Fibroblast of skin of right biceps (primary cell): ENCODE measurements at places on chromosomes 13 and 19.

GRCh38 chr19:812747-813218 is 9.0 kb downstream of the PLPPR3 start:
- DNase-seq, result no peak

GRCh38 chr19:12840091-12841079 is 2.1 kb downstream of the MAST1 start:
- peak; percentile 81 for DNase-seq

DNA sequence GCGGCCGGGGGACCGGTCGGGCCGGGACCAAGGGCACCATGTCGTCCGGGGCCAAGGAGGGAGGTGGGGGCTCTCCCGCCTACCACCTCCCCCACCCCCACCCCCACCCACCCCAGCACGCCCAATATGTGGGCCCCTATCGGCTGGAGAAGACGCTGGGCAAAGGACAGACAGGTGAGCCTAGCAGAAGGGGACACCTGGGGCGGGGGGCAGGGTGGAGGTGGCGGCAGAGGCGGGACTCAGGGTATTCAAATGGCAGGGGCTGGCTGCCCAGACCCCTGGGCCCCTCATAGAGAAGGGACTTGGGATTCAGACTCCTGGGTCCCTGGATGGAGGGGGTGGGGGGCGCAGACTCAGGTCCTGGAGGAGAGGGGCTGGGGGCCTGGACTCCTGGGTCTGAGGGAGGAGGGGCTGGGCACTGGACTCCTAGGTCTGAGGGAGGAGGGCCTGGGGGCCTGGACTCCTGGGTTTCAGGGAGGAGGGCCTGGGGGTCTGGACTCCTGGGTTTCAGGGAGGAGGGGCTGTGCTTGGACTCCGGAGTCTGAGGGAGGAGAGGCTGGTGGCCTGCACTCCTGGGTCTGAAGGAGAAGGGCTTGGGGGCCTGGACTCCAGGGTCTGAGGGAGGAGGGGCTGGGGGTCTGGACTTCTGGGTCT is 735 bp downstream of the BRSK1 start:
- DNase-seq, result no peak

GRCh38 chr19:10543420-10544241 is at the start of gene ATG4D:
ATG4D (plus strand) TSS chr19:10543904; CDS start chr19:10544091, 187 bp downstream.
- DNase-seq, result peak; percentile 67

- no peak for DNase-seq
Observed at GRCh38 chr19:16070366-16070990, 5.8 kb upstream of the TPM4 start.

GRCh38 chr13:98480915-98481877 is 95.7 kb downstream of the STK24 start:
- DNase-seq, result peak; percentile 20

DNA sequence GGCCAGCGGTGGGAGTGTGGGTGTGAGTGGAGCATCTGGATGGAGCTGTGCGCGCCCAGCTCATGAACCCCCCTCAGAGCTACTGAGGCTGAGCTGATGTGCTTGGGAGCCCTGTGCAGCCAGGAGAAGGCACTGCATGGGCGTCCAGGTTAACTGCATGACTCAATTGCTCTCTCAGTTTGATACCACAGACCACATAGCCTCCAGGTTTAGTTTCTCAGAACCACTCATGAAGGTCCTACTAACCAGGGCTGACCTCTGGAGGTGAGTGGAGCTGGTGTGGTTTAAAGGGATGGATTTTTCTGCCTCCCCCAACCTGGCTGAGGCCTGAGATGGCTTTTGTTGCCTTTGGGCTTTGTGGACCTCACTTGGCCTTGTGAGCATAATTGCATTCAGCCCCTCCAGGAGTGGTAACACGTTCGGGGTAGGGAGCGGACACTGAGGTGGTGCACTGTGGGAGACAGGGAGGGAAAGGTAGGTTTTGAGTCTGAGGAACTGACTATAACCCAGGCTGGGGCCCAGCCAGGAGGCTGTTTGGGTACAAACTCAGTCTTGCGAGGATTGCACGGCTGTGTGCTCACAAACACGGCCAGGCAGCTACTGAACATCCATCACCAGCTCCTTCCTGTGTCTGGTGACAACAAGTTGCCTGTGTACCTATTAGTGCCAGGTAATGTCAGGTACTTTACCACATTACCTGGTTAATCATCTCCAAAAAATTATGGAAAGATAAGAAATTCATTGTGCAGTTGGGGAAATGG is 97.5 kb downstream of the RGCC start:
- no peak for DNase-seq

- DNase-seq, result no peak
Observed at GRCh38 chr19:43599635-43600295, 3.4 kb downstream of the ZNF576 start.

DNA sequence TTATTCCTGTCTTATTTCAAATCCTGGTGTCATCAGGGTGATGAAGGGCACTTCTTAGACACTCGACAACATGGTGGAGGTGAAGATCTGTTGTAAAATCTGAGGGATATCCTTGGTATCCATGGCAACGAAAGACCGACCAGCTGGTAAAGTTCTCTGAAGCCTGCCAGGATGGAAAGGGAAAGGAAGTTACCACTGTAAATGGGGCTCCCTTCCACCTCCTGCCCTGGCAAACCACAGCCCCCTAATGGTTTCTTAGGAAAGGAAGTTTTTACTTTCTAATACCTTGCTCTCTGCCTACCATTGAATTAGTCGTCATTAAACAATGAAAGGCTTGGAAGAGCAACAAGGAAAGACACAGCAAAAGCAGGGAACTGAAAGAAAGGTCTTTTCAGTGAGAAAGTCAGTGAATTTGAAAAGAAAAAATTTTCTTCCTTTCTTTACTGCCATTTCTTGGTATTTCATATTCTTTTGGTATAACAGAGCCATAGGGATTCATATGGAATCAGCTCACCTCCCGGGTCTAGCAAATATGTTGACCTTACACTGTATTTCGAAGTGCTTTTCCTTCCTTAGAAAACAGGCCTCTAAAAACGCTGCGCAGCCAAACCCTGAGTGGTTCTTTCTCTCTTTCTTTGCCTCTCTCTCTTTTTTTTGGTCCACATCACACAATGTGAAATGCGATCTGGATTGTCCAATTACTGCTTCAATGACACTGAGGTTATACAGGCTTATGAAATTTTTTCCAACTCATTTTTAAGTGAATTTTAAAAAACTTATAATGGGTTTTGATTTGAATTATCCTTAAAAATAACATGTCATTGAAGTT is 111.0 kb downstream of the RGCC start:
- DNase-seq, result peak; percentile 28

- DNase-seq, result peak; percentile 10
Observed at GRCh38 chr19:33226550-33227241, 1.0 kb upstream of the SLC7A10 start.

DNA sequence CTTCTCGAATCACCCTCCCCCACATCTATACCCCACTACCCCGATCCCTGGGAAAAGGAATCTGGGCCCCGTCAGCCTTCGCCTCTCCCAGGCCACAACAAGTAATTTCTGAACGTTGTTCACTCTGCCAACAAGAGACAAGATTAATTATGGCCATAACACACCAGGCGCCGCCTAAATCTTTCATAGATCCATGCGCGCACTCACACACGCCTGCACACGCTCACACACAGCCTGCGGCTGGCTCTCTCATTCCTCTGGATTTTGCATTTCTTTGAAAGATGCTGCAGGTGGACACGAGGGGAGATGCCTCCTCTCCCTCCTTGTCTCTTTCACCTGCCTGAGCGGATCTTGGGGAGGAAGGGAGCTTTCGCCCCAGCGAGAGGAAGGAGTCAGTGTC is 17.1 kb downstream of the ZNRF4 start:
- DNase-seq, result no peak

DNA sequence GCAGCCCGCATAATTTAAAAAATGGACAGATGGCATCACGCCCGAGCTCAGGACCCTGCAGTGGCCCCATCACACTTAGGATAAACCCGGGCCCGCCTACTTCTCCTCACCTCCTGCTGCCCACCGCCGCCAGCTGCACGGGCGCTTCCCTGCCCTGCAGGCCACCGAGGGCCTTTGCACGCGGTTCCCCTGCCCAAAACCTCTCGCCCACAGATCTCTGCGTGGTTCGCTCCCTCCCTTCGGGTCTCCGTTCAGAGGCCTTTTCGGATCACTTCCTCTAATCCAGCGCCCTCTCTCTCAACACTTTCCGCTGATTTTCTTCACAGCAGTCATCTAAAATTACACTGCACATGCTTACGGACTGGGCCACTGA is 1.8 kb downstream of the SHISA7 start:
- DNase-seq, result no peak

- peak; percentile 28 for DNase-seq
Observed at GRCh38 chr13:77521194-77521593, 14.3 kb upstream of the SCEL start.

- no peak for DNase-seq
Observed at GRCh38 chr13:85194482-85194881, 604.7 kb downstream of the SLITRK6 start.

GRCh38 chr13:66159511-66159910 is 1070.6 kb downstream of the PCDH9 start:
- DNase-seq, result no peak

GRCh38 chr13:36706755-36707154 is 32.9 kb downstream of the SERTM1 start:
- peak; percentile 74 for DNase-seq

DNA sequence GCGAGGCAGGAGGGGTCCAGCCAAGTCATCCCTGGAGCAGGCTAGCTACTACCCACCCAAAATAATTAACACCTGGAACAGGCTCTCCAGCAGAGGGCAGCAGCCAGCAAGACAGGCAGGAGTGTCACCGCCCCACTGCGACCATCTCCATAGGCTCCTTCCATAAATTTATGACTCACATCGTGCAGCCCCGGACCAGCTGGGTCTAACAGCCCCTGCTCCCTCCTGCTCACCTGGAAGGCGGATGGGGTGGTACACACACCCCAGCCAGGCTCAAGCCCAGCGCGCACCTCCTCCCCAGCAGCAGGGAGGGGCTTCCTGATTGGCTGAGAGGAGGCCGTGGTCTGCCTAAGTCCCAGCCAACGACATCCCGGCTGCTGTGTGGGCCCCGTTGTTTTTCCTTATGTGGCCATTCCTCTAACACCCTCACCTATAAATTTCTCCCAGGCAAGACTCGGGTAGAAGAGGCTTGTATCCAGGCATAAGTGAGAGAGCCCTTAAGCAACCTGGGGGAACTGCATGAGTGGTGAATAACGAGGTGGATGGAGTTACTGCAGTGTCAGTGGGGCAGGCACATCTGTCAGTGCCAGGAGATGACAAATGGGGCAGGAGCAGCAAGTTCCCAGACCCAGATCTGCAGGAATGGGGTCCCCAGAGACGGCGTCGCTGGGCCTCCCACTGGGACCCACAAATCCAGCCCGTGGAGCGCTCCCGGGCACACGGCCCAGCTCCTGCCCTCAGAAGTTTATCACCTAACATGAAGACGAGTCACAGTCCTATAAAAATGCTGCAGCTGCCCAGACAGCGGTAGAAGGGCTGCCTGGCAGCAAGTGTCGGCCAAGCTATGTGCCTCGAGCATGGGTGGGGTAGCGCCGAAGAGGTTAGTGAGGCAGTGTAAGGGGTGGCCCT is 43.1 kb downstream of the CEBPG start:
- DNase-seq, result peak; percentile 67

- no peak for DNase-seq
Observed at GRCh38 chr13:111923991-111924677, 142.8 kb upstream of the SOX1 start.

GRCh38 chr13:75875450-75875849 is 239.3 kb downstream of the LMO7 start:
- DNase-seq, result no peak

DNA sequence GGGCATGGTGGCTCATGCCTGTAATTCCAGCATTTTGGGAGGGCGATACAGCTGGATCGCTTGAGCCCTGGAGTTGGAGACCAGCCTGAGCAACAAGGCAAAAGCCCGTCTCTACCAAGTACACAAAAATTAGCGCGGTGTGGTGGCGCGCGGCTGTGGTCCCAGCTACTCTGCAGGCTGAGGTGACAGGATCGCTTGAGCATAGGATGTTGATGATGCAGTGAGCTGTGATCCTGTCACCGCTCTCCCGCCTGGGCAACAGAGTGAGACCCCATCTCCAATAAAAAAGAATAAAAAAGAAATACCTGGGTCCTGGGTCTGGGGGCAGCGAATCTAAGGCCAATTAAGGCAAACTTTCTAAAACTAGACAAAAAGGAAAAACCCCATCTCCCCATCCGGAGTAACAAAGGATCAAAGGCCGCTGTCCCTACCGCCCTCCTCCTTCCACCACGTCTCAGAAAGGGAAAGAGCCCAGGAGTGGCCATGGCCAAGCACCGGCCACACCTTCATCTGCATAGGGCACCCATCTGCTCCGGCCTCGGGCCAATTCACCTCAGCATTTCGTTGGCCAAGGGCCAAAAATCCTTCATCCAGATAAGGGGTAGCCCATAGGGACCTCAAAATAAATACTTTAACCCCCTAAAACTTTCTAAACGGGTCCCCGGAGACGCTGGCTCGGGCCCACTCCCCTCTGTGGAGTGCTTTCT is 851 bp downstream of the ZNF320 start:
- peak; percentile 14 for DNase-seq

DNA sequence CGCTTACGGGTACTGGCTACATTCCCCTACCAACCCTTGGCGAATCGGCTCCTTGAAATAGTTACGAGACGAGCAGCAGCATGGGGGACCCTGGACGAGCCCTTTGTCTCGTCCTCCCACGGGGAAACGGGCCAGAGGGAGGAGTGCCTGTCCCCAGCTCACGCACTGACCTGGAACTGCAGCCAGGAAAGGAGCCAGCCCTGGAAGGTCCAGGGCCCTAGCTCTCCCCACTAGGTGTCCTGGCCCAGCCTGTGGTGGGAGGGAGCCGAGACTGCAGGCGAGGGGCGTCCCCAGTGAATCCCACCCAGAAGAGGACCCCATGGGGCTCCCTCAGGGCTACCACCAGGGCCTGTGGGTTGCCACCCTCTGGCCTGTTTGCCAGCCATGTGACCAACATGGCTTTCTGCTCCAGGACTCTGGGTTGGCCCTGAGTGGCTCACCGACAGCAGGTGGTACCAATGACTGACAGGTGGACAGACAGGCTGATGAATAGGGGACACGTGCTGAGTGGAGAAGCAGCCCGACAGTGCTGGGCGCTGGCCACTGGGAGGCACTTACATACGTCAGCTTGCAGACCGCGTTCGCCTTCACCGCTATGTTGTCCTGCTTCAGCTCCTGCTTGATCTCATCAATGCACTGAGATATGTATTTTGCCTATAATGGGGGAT is 13.2 kb downstream of the AP3D1 start:
- no peak for DNase-seq

- DNase-seq, result no peak
Observed at GRCh38 chr13:44573071-44573470, 3.1 kb downstream of the TSC22D1 start.

DNA sequence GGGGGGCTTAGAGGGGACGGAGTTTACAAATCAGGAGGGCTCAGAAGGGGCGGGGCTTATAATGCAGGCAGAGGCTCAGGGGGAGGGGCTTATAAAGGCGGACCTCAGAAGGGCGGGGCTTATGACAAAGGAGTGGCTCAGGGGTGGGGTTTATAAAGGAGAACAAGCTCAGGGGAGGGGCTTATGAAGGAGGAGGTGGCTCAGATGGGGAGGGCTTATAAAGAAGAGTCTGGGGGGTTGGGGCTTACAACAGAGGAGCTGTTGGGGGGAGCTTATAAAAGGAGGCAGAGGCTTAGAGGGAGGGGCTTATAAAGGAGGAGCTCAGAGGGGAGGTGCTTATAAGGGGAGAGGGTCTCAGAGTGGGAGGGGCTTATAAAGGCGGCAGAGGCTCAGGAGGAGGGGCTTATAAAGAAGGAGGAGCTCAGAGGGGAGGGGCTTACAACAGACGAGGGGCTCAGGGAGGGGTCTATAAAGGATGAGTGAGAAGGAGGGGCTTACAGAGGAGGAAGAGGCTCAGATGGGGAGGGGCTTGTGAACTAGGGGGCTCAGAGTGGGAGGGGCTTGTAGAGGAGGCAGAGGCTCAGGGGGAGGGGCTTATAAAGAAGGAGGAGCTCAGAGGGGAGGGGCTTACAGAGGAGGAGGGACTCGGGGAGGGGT is 1.0 kb downstream of the SMIM24 start:
- no peak for DNase-seq
